ENCODE measurements at places on chromosomes 4 and X. TPM values are rescaled to one million over a fixed set of nuclear protein-coding genes. Genes with fewer than 3 reads are reported as not detected.

TXLNG gene
- 17.3 TPM for total RNA-seq

SUV39H1 gene
- 26.8 TPM for total RNA-seq

GSX2 gene
- not detected for total RNA-seq

SEPTIN6 gene
- 209 TPM for total RNA-seq

NSUN7 gene
- total RNA-seq = 0.22 TPM

ZMAT1 gene
- 3.3 TPM for total RNA-seq

MAP3K15 gene
- 1.8 TPM for total RNA-seq

HCFC1 gene
- total RNA-seq = 115 TPM

HHIP gene
- total RNA-seq = not detected

PRRG1 gene
- not detected for total RNA-seq

GRCh38 chr4:98958065-98958464, 29.1 kb upstream of the EIF4E start:
- H3K4me1 ChIP-seq = peaks cover 2% of the 10 kb centered on the region
- no peak overlapping the region for H3K27ac ChIP-seq
- H3K27me3 ChIP-seq = peaks cover 2% of the 10 kb centered on the region
- no peak overlapping the region for H3K4me3 ChIP-seq
- no peak for DNase-seq

DNA sequence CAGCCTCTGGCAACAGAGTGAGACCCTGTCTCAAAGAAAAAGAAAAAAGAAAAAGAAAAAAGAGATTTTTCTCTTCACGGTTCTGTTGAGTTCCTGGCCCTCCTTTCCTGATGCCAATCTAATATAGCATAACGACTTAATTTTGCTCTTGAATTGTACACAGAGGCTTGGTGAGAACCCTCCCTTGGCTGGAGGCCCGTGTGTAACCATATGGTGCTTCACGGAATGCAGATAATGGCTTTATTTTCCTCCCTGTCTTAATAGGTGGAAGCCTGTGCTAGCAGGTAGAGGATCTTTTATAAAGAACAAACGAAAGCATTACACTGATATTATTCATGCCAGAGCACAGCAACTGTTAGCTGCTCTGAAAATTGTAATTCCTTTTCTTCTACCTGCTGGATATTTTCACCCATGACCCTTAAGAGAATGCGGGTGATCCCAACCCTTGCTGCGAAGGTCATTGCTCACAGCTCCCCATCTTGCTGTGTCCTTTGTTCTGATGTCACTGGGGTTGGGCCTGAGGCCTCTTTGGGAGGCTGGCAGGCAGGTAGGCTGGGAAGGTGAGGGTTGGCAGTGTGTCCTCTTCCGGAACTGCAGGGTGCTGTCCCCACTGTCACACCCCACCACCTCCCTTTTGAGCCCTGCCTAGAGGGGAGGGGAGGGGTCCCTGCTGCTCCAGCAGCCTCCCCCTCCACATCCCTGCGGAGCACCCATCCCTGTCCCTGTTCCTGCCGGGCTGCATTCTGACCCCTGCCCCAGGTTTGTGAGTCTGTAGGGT, 83.8 kb upstream of the STOX2 start:
- H3K27ac ChIP-seq = no peak overlapping the region
- H3K27me3 ChIP-seq = peaks cover under 1% of the 10 kb centered on the region
- H3K4me1 ChIP-seq = no peaks in the 10 kb centered on the region
- no peak for DNase-seq
- no peaks in the 10 kb centered on the region for H3K36me3 ChIP-seq
- H3K4me3 ChIP-seq = no peak overlapping the region

DNA sequence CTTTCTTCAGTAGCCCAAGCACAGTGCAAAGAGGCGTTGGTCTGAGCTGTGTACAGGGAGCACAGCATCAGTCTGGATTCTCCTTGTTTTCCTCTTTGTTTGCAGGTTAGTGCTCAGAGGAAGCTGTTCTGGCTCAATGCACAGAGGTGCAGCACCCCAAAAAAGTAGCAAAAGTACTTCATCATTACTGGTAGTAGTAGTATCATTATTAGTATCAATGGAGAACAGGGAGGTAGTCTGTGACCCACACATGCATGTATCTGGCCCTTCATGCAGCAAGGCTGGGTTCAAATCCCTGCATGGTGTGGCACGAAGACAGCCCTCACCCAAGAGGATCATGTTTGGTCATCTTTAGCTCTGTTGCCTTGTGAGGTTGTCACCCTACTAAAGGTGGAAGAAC, 68.7 kb downstream of the CXXC4 start:
- DNase-seq = no peak
- H3K36me3 ChIP-seq = no peaks in the 10 kb centered on the region
- H3K4me3 ChIP-seq = no peak overlapping the region

DNA sequence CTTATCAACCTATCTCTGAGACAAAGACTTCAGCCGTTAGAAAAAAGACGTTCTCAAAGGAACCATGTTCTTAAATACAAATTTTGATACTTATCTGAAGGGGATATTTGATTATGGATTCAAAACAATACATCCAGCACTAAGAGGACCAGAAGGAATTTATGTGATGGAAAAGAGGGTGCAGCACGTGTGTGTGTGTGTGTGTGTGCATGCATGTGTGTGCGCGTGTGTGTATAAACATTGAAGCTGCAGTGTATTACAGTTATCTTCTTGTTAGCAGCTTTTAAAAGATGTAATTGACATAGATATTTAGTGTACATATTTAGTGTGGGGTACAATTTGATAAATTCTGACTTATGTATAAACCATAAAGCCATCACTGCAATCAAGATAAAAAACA, 44.9 kb downstream of the ANK2 start:
- H3K36me3 ChIP-seq = no peaks in the 10 kb centered on the region
- no peak overlapping the region for H3K4me3 ChIP-seq
- no peak overlapping the region for H3K27ac ChIP-seq
- no peak for DNase-seq
- H3K27me3 ChIP-seq = peaks cover 4% of the 10 kb centered on the region

GRCh38 chr4:7198440-7199128, 6.2 kb downstream of the SORCS2 start:
- no peaks in the 10 kb centered on the region for H3K36me3 ChIP-seq
- no peak overlapping the region for H3K4me3 ChIP-seq
- DNase-seq = no peak
- H3K27ac ChIP-seq = no peak overlapping the region
- H3K4me1 ChIP-seq = no peaks in the 10 kb centered on the region

GRCh38 chrX:91039777-91040176, 394.9 kb upstream of the PABPC5 start:
- no peak for DNase-seq
- no peaks in the 10 kb centered on the region for H3K27me3 ChIP-seq
- H3K27ac ChIP-seq = no peak overlapping the region
- H3K4me3 ChIP-seq = no peak overlapping the region
- no peaks in the 10 kb centered on the region for H3K36me3 ChIP-seq

GRCh38 chr4:77819404-77819842, 255 bp upstream of the CNOT6L start:
- peak overlapping the region; percentile 96 for H3K4me3 ChIP-seq
- H3K27ac ChIP-seq = peak overlapping the region; percentile 99
- no peak for DNase-seq

DNA sequence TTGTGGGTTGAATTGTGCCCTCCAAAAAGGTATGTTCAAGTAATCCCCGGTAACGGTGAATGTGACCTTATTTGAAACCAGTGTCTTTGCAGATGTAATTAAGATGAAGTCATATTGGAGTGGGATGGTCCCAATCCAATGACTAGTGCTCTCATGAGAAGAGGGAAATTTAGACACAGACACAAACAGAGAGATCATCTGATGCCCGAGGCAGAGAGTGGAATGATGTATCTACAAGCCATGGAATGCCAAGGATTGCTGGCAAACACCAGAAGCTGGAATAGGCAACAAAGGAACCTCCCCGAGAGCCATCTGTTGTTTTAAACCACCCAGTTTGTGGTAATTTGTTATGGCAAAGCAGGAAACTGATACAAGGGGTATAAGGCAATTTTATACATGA, 35.1 kb downstream of the RPS6KA3 start:
- no peak for DNase-seq
- no peak overlapping the region for H3K4me3 ChIP-seq
- H3K36me3 ChIP-seq = peaks cover 46% of the 10 kb centered on the region
- no peaks in the 10 kb centered on the region for H3K27me3 ChIP-seq
- peaks cover 31% of the 10 kb centered on the region for H3K4me1 ChIP-seq

DNA sequence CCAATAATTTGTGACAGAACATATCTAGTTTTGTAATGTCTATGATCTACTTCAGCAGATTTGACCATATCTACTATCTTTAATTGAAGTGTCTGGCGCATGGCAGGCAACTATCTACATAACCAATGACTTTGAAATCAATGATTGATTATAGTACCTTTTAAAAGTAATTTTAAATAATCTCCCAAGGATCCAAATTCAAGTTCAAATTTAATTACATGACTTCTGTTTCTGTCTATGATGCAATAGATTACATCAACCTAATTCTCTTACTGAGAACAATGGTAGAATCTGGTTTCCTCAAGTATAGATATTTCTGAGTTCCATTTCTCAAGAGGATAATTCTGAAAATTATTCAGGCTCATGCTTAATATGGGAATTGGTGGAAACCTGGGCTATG, 177.4 kb upstream of the IL15 start:
- no peak overlapping the region for H3K4me3 ChIP-seq
- no peak overlapping the region for H3K27ac ChIP-seq
- H3K4me1 ChIP-seq = no peaks in the 10 kb centered on the region

Measured in activated CD8-positive, alpha-beta T cell treated with anti-CD3 and anti-CD28 coated beads for 36 hours (primary cell).